ENCODE measurements at places on chromosomes 1 and 21.

GRCh38 chr1:226186124-226187018 is at the start of gene ACBD3:
ACBD3 (minus strand) TSS chr1:226186741; CDS start chr1:226186675, 66 bp downstream.
- DNase-seq: peak; percentile 76

- no peak for DNase-seq
Measured at GRCh38 chr1:84936116-84936810, 43.3 kb upstream of the LPAR3 start.

GRCh38 chr1:170219163-170219562 is 73.4 kb downstream of the NTMT2 start:
- no peak for DNase-seq

DNA sequence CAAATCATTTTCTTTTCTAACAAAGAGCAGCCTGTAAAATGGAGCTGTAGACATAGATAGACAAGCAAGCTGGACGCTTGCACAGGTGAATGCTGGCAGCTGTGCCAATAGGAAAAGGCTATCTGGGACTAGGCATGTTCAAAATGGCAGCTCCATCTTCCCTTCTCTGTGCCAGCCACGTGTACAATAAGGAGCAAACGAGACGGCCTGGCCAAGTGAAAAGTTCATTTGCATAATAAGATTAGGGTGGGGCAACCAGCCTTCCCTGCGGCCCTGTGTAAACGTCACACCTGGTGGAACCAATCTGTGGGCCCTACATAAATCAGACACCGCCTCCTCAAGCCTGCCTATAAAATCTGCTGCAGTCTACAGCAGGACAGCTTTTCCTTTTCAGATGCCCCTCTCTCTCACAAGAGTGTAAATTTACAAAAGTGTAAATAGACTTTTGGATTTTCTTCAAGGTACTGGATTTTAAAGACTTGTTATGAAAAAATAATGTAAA is 16.6 kb upstream of the EDEM3 start:
- DNase-seq: no peak

DNA sequence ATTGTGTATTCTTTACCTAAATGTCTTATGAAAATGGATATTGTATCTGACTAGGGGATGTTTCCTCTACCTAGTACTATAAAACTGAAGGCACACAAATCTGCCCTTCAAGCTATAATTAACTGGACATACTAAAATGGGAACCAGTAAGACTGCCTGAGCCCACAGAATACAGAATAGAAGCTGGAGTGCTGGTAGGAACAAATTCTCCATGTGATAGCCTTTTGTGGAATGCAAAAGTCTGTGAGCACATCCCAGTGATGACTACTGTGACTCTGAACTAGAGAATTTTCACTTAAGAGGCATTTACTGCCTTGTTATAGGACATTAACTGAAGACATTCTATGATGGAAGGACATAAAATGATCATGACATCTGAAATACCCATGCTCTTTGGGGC is 30.3 kb downstream of the KIFAP3 start:
- DNase-seq: no peak

DNA sequence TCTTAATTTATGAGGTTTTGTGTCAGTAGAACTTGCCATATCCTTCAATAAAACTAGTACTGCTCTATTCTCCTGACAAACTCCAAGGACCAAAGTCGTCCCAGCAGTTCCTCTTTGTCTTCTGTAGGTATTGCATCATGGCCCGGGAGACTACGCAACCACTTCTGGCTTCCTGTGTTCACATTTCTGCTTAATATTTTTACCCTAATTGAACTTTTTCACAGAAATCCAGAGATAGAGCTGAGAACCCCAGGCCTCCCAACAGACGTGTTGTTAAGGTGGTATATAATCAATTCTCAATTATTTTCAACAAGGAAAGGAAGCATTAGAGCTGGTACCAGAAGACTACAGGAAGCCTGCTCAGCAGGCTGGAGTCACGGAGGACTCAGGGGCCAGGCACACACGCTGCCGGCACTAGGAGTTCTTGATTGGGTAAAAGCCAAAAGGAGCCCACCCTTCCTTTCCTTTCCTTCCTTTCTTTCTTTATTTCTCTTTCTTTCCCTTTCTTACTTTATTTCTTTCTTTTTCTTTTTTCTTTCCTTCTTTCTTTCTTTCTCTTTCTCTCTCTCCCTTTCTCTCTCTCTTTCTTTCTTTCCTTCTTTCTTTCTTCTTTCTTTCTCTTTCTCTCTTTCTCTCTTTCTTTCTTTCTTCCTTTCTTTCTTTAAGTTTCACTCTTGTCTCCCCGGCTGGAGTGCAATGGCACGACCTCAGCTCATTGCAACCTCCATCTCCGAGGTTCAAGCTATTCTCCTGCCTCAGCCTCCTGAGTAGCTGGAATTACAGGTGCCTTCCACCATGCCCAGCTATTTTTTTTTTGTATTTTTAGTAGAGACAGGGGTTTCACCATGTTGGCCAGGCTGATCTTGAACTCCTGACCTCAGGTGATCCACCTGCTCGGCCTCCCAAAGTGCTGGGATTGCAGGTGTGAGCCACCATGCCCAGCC is 173.7 kb downstream of the ZBTB18 start:
- no peak for DNase-seq

DNA sequence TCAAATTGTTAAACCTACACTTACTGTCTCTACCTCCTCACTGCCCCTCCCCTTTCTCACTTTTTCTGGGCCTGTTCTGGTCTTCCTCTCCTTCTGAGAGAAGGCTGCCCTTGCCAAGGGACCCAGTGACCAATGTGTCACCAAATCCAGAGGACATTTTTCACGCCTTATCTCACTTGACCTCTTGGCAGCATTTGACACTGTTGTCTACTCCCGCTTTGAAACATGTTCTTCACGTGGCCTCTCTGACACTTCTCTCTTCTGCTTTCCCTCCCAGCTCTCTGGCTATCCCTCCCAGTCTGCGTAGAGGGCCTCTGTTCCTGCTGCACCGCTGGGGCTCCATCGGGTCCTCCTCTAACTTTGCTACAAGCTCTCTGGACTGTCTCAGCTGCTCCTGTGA is 25.3 kb downstream of the KCNQ4 start:
- DNase-seq: no peak

DNA sequence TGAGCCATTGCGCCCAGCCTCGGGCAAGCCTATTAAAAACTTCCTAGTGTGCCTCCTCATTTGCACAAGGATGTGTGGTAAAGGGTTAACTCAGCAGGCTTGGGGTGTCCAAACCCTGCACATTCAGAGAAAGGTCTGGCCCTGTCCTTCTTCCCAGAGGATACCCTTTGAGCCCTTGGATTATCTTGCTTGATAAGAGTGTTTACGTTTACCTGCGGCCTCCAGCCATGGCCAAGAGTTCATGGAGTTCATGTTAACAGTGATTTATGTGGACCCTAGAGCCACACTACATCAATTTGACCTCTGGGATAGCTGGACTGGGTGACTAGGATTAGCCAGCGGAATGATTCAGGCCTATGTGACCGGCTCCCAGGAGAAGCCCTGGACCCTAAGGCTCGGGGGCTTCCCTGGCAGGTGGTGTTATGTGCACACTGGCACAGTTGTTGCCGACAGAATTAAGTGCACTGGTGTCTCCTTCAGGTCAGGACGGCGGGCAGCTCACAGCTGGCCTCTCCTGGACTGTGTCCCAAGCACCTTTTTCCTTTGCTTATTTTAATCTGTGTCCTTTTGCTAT is 7.7 kb upstream of the TCP10L start:
- no peak for DNase-seq
